NCI-H526 treated with DMSO at 0.1 percent for 48 hours (cell line): ENCODE measurements at places on chromosomes 4 and X.

DNA sequence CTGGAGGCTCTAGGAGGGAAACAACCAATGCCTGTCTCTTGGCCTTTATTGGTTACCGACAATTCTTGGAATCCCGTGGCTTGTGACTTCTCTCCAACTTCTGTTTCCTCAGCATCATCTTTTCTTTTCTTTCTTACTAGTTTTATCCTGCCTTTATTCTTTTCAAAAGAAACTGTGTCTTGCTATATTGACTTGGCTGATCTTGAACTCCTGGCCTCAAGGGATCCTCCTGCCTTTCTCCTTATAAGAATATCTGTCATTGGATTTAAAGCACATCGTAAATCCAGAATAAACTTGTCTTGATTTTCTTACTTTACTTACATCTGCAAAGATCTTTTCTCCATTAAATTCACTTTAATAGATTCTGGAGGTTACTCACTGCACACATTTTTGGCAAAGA lies 49.9 kb upstream of the UGT2B10 start:
- DNase-seq, result no peak

GRCh38 chrX:125340490-125340889 lies 20.8 kb downstream of the TEX13C start:
- no peak for DNase-seq

GRCh38 chr4:98634061-98634460 lies 24.4 kb downstream of the TSPAN5 start:
- DNase-seq, result no peak

- DNase-seq, result no peak
Observed at GRCh38 chr4:48018112-48018511, 1.5 kb downstream of the NIPAL1 start.

- DNase-seq, result no peak
Observed at GRCh38 chr4:123616951-123617461, 220.4 kb downstream of the SPRY1 start.

DNA sequence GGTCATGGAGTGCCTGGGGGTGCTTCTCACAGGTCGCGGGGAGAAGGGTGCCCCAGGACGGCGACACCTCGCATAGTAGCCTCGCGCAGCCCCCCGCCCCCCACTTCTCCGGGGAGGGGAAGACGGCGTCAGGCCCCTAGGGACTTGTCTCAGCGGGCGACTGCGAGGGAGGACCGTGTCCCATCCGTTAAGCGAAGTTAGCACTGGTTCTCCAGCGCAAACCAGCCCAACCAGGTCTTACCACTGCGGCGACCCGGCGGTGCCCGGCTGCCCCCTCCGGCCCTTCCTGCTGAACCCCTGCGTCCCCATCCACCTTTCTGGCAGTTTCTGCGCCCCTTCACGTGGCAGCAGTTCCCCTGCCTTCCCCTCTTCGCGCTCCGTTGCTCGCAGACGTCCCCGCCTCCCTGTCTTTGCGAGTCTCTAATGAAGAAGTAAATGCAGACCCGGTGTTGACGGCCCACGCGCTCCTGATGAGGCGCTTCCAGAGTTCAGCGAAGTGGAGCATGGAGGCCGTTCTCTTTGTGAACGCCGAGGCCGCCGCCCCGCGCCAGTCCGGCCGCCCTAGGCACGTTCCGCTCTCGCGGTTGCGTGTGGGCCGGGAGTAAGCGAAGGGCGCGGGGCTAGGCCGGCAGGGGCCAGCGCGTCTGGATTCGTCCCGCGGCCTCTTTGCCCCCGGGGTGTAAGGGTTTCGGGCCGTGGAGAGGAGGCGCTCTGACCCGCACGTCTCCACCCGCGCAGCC lies 3.0 kb downstream of the SLIT2 start:
- DNase-seq, result peak; percentile 48

GRCh38 chrX:80879143-80879542 lies 69.5 kb upstream of the BRWD3 start:
- no peak for DNase-seq

GRCh38 chrX:25151749-25152148 lies 136.0 kb upstream of the ARX start:
- DNase-seq, result no peak

- no peak for DNase-seq
Observed at GRCh38 chr4:83561381-83561780, 25.5 kb downstream of the GPAT3 start.

- no peak for DNase-seq
Observed at GRCh38 chr4:36304138-36304681, 22.8 kb downstream of the DTHD1 start.

DNA sequence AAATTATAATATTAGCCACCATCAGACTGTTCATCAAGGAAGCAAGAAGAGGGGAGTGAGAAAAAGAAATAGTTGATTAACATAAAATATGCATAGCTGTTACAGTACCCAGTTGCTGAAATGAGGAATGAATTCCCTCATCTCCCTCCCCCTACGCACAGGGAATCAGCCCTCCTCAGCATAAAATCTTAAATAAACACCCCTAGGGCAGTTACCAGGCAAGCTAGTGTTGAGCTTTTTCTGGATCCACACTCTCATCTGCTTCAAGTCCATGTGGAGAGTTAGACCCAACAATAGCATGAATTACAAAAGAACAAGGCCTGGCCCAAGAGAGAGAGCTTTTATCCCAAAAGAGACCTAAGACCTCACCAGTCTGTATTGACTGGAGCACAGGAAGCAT lies 19.0 kb upstream of the SYTL4 start:
- DNase-seq, result no peak

- no peak for DNase-seq
Observed at GRCh38 chr4:15717086-15717485, 14.2 kb downstream of the BST1 start.

DNA sequence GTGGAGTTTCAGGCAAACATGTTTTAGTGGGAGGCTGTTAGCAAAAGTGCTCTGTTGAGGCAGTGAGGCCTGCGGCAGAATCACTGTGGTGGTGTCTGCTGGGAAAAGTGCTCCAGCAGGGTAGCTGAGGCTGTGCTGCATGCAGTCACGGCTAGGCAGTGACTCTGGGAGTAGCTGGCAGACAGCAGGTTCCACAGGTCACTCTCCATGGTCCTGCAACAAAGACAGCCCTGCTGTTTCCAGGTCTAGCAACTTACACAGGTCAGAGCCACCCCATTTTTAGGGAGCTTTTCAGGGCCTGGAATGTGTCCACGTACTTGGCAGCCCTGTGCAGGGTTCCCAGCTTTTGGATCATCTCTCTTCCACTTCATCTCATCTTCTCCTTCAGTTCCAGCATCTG lies 184.3 kb downstream of the NAA11 start:
- no peak for DNase-seq

GRCh38 chr4:181194096-181194495 lies 1049.1 kb upstream of the TENM3 start:
- no peak for DNase-seq
